ENCODE measurements at places on chromosomes 12 and 14.
A peak's percentile ranks its signal among the peaks of the same experiment; 100 is the strongest.

DNA sequence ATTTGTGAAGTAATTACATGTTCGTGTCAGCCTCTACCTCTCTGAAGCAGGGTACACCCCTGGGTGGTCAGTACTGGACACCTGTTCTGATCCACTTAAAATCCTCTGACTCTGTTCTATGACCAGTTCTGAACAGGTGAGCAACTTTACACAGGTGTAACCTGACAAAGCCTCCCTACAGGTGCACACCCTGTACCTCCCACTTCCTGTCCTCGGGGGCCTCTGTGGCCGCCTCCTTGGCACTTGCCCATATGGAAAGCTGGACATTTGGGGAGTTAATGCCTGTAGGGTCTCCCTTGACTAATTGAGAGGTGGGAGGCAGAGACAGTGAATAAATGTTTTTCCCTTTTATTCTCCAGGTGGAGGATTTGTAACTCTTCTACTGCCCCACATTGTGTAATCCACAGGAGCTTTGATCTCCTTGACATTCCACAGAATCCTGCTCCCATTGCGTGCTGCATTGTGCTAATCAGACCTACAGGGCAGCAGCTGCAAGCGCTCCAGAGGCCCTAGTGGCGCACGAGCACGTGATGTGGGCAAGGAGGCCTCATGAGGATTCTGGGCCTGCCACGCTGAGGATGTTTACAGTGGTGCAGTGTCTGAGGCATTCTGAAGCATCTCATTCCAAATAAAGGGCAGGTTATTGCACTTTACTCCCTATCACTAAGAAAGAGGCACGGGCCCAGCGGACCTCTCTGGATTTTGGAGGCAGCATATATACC, 45.8 kb upstream of the BATF start:
- no peaks in the 10 kb centered on the region for H3K27me3 ChIP-seq
- no peak for DNase-seq
- peak overlapping the region; percentile 36 for H3K27ac ChIP-seq
- H3K4me1 ChIP-seq, result peaks cover 18% of the 10 kb centered on the region

DNA sequence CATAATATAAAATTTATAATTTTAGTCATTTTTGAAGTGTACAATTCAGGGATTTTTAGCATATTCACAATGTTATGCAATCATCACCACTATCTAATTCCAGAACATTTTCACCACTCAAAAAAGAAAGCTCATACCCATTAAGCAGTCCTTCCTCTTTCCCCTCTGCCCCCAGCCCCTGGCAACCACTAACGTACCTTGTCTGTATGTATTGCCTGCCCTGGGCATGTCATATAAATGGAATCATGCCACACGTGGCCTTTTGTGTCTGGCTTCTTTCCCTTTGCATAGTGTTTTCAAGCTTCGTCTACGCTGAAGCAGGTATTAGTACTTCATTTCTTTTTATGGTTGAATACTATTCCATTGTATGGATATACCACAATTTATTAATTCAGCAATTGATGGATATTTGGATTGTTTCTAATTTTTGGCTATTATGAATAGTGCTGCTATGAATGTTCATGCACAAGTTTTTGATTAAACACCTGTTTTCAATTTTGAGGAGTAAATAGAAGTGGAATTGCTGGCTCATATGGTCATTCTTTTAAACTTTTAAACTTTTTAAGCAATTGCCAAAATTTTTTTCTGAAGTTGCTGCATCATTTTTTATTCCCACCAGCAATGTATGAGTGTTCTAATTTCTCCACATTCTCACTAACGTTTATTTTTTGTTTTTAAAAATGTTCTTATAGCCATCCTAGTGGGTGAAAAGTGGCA, 1.6 kb upstream of the SSTR1 start:
- peaks cover 63% of the 10 kb centered on the region for H3K27me3 ChIP-seq
- no peak overlapping the region for H3K27ac ChIP-seq
- H3K36me3 ChIP-seq, result no peaks in the 10 kb centered on the region
- no peak overlapping the region for H3K4me3 ChIP-seq

DNA sequence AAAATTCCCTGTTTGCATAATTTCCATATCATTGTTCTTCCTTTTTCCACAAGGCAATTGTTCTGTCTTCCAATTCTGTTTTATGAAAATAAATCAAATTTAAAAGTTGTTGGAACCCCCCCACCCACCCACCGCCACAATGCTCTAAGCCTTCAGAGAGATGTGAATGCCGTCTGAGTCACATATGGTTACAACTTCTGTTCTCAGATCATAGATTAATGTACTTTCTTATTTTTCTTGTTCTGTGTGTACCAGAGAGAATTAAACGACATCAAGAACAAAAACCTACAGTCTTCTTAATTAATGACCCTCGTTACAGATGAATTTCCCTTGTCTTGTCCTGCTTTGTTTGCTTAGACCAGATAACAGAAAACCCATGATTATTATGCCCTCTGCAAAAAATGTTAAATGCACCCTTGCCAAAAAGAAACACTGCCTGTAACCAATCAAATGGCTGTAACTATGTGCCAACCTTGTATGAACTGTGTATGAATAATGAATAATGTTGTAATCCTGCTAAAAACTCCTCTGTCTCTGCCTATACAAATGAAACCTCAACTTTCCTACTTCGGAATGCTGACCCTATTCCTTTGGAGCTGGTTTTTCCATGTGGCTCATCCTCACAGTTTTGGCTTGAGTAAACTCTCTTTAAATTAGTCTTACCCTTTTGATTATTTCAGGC, 14.0 kb downstream of the OR6S1 start:
- no peak overlapping the region for H3K4me3 ChIP-seq
- H3K36me3 ChIP-seq, result no peaks in the 10 kb centered on the region
- H3K4me1 ChIP-seq, result peaks cover 55% of the 10 kb centered on the region
- DNase-seq, result no peak
- no peak overlapping the region for H3K27ac ChIP-seq

- no peak for DNase-seq
- peaks cover 24% of the 10 kb centered on the region for H3K36me3 ChIP-seq
- no peaks in the 10 kb centered on the region for H3K27me3 ChIP-seq
- no peak overlapping the region for H3K27ac ChIP-seq
- H3K4me3 ChIP-seq, result no peak overlapping the region
Measured at GRCh38 chr12:104351057-104351983, 47.8 kb downstream of the EID3 start.

DNA sequence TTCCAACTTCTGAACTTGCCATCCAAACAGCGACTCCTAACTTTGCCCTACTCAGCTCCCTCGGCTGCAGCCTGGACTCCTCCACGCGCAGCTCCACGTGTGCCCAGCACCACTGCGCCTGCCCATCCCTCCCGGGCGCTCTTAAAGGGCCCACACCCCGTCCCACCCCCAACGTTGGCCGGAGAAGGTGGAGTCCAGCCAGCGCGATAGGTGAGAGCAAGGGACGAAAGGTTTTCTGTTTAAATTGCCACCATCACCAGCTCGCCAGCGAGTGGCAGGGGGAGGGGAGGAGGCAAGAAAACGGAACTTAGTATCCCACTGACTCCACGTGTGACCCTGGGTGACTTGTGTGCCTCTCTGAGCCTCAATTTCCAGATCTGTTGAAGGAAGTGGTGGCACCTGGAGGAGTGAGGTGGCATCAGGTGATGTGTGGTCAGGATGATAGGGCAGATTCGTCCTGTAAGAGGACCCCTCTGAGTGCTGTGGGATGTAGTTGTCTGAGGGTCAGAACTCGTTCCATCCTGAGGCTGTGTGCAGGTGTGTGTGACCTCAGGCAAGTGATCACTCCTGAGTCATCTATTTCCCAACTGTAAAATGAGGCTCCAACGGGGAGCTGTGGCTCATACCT, 59.7 kb downstream of the TRPV4 start:
- no peak for DNase-seq
- no peak overlapping the region for H3K4me3 ChIP-seq
- no peak overlapping the region for H3K27ac ChIP-seq
- H3K4me1 ChIP-seq, result no peaks in the 10 kb centered on the region
- peaks cover 7% of the 10 kb centered on the region for H3K27me3 ChIP-seq

- H3K4me3 ChIP-seq, result no peak overlapping the region
- H3K4me1 ChIP-seq, result peaks cover 22% of the 10 kb centered on the region
- no peaks in the 10 kb centered on the region for H3K27me3 ChIP-seq
- no peak for DNase-seq
- H3K27ac ChIP-seq, result peak overlapping the region; percentile 57
Measured at GRCh38 chr14:26925876-26926584, 328.2 kb upstream of the NOVA1 start.

DNA sequence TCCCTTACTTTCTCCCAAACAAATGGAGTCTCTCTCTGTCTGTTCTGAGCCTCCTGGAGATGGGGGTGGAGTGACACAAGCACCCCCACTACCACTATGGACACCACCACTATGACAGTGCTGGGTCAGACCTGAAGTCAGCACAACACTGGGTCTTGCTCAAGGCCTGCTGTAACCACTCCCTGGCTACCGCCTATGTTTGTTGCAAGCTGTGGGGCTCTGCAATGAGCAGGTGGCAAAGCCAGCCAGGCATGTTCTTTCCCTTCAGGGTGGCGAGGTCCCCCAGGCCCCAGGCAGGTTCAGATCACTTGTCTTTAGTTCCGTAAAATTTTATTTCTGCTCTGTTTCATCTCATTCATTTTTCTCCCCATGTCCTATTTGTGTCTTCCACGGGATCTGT, 349.8 kb downstream of the TMEM121 start:
- H3K4me1 ChIP-seq, result no peaks in the 10 kb centered on the region
- H3K27me3 ChIP-seq, result no peaks in the 10 kb centered on the region
- H3K36me3 ChIP-seq, result peaks cover 2% of the 10 kb centered on the region
- no peak overlapping the region for H3K27ac ChIP-seq
- peak; percentile 3 for DNase-seq

DNA sequence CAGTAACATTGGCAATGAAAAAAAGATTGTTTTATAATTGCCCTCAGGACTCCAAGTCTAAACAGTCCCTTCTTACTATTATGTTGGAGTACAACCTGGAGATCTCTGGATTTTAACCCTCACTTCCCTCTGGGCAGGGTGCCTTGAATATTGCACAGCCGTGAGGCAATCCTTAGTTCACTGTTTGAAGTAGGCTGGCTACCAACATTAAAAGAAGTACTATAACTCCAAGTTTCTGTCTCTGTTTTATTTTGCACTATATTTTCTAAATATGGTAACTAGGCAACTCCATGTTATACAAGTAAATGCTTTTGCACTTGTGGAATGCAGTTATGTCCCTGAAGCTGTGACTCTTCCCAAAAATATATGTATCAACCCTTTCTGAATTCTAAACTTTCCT, 490.7 kb downstream of the EGLN3 start:
- no peak for DNase-seq
- H3K4me3 ChIP-seq, result no peak overlapping the region
- no peak overlapping the region for H3K27ac ChIP-seq
- H3K27me3 ChIP-seq, result no peaks in the 10 kb centered on the region
- H3K36me3 ChIP-seq, result no peaks in the 10 kb centered on the region

- no peak overlapping the region for H3K27ac ChIP-seq
- no peaks in the 10 kb centered on the region for H3K4me1 ChIP-seq
- DNase-seq, result no peak
- H3K27me3 ChIP-seq, result peaks cover 19% of the 10 kb centered on the region
Measured at GRCh38 chr12:62919838-62920237, 15.1 kb downstream of the PPM1H start.

- H3K4me1 ChIP-seq, result no peaks in the 10 kb centered on the region
- no peak overlapping the region for H3K27ac ChIP-seq
- no peaks in the 10 kb centered on the region for H3K27me3 ChIP-seq
- H3K4me3 ChIP-seq, result no peak overlapping the region
- no peaks in the 10 kb centered on the region for H3K36me3 ChIP-seq
Measured at GRCh38 chr14:22646570-22647254, 2.6 kb upstream of the OR6J1 start.

DNA sequence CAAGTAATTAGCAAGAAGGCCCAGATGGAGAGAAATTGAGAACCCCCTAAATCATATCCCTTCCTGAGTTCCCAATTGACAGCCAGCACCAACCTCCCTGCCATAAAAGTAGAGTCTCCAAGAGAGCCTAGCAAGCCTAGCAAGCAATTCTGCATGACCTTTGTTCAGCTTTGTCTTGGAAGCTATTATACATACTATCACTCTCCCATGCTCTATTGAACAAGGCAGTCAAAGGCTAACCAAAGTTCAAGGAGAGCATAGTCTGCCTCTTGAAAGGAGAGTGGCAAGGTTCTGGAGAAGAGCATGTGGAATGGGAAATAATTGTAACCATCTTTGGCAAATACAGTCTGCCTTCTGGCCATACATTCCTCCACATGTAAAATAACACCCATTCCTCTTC, 7.8 kb downstream of the ACOT4 start:
- peaks cover 5% of the 10 kb centered on the region for H3K4me1 ChIP-seq
- H3K4me3 ChIP-seq, result no peak overlapping the region
- no peak for DNase-seq
- H3K36me3 ChIP-seq, result no peaks in the 10 kb centered on the region
- H3K27ac ChIP-seq, result no peak overlapping the region

DNA sequence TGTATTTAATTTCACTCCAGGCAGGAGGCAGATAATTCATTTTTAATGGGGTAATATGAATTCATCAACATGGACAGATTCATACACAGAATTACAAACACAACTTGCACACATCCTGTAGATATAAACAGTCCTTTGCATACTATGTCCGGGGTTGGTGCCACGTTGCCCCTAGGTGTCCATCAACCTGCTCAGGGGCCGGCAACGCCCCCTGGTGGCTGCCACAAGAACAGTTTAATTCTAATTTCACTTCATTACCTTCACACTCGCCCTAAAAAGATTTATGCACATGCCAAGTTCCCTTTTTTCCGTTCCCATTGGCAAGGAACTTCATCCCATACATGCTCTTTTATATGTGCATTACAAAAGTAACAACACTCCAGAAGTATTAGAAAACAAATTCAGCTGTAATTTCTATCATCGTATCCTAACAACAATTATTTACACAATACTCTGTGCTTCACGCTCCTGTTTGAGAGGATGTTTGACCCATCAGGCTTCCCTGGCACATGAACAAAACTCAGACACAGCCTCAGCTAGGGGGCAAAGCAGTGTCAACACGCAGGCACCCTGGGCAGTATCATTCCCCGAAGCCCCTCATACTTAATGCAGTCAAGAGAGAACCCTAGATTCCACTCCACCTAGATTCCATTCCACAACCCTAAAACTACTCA, 15.5 kb downstream of the MANSC1 start:
- H3K27ac ChIP-seq, result no peak overlapping the region
- DNase-seq, result no peak
- H3K4me3 ChIP-seq, result no peak overlapping the region
- H3K36me3 ChIP-seq, result peaks cover 4% of the 10 kb centered on the region
- no peaks in the 10 kb centered on the region for H3K27me3 ChIP-seq
- H3K4me1 ChIP-seq, result peaks cover 41% of the 10 kb centered on the region

- no peaks in the 10 kb centered on the region for H3K4me1 ChIP-seq
- no peaks in the 10 kb centered on the region for H3K36me3 ChIP-seq
- DNase-seq, result no peak
- no peak overlapping the region for H3K27ac ChIP-seq
- H3K4me3 ChIP-seq, result no peak overlapping the region
- peaks cover 6% of the 10 kb centered on the region for H3K27me3 ChIP-seq
Measured at GRCh38 chr14:81123811-81124210, 96.9 kb downstream of the GTF2A1 start.

DNA sequence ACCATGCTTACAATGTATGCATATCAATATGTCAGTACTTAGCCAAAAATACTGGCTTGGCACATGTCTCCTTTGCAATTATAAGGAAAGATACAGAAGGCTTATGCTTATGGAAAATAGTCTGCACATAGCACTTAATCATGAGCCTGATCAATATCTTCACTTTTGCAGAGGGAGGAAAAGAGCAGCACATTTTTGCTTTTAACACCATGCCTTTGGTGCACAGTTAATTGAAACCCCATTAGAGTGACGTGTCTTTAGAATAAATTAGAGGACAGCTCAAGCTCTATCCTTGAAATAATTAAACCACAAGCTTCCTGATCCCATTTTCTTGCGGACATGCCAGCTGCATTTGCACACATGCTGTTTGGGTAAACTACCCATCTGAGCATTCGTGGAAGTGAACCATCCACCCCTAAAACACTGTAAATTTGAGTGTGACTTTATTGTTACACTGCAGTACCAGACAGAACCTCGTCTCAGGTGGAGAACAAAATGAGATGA, 839.9 kb upstream of the MGAT4C start:
- DNase-seq, result no peak
- H3K4me3 ChIP-seq, result no peak overlapping the region
- no peak overlapping the region for H3K27ac ChIP-seq
- no peaks in the 10 kb centered on the region for H3K36me3 ChIP-seq

Data from mesothelial cell of epicardium (in vitro differentiated cells).